ENCODE measurements at places on chromosomes 2 and 18. TPM values are rescaled to one million over a fixed set of nuclear protein-coding genes. Genes with fewer than 3 reads are reported as not detected.
A peak's percentile ranks its signal among the peaks of the same experiment; 100 is the strongest.

DNA sequence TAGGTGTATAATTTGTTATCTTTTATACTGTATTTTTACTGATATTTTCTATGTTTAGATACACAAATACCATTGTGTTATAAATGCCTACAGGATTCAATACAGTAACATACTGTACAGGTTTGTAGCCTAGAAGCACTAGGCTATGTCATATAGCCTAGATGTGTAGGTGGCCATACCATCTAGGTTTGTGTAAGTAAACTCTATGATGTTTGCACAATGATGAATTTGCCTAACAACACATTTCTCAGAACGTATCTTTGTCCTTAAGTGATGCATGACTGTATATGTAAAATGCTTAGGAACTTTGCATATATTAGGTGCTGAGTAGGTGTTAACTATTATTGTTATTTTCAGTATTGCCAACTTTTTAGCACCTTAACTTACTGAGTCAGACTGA lies 17.3 kb downstream of the UNC80 start:
- H3K4me3 ChIP-seq, result no peak overlapping the region
- H3K27me3 ChIP-seq, result no peaks in the 10 kb centered on the region

GRCh38 chr2:11988691-11989353 lies 242.4 kb downstream of the LPIN1 start:
- no peaks in the 10 kb centered on the region for H3K36me3 ChIP-seq
- no peaks in the 10 kb centered on the region for H3K27me3 ChIP-seq
- no peak for DNase-seq

- H3K4me3 ChIP-seq, result no peak overlapping the region
- H3K36me3 ChIP-seq, result peaks cover 4% of the 10 kb centered on the region
- no peaks in the 10 kb centered on the region for H3K27me3 ChIP-seq
- no peak overlapping the region for H3K27ac ChIP-seq
These were observed 2.7 kb downstream of the KCTD18 start for GRCh38 chr2:200507179-200507578.

DNA sequence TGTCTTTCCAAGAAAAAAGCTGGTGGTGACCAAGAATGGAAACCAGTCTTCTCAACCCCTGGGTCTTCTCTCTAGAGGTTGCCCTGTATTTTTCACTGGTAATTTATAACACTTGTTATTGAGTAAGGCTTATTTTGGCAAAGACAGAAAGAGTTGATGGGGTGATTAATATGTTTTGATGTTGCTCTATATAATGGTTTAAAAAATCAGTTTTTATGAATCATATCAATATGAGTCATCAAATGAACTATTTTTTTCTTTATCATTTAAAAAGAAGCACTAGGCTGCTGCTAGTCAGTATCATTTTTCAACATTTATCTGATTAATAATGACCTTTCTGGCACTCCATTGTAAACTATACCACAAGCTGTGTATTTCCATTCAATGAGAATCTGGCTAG lies 1142.2 kb downstream of the LRP1B start:
- H3K4me3 ChIP-seq, result no peak overlapping the region
- H3K27ac ChIP-seq, result no peak overlapping the region
- H3K27me3 ChIP-seq, result no peaks in the 10 kb centered on the region
- H3K4me1 ChIP-seq, result no peaks in the 10 kb centered on the region

DNA sequence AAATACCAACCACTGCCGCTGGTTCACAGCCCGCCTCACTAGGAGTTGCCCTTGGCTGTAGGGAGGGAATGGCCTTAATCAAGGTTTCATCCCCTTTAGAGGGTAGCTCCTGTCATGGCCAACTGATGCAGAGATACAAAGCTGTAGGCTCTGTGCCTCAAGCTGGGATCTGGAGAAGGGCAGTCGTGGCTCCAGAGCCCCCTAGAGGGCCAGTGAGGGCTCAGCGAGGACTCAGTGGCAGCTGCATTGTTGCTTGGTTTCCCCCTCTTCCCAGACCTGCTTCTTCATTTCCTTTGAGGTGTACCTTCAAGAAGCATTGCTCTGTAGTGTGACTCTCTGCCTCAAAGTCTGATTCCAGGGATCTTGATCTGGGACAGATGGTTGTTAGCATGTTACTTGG lies 302.1 kb downstream of the LPIN1 start:
- no peak overlapping the region for H3K27ac ChIP-seq
- 0 out of 3 replicates have a peak, but pooled peaks cover 2% of the 10 kb centered on the region for H3K36me3 ChIP-seq
- H3K4me3 ChIP-seq, result no peak overlapping the region
- no peaks in the 10 kb centered on the region for H3K27me3 ChIP-seq

DNA sequence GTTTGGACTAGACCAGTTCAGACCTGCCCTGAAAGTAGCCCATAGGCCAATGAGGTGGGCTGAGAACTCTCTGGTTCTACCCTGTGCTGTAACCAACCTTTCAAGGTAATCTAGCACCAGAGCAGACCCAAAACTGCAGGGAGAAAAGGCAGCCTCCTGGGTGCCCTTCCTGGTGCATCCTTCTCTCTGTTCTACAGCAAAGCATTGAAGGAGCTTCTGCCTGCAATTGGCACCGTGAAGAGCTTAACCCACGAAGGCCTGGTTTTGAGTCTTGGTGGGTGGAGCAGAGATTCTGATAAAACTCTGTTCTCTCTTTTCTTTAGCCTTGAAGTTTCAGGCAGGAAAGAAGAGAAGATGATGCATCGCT lies 55.5 kb downstream of the LIPG start:
- H3K27ac ChIP-seq, result no peak overlapping the region
- no peaks in the 10 kb centered on the region for H3K36me3 ChIP-seq
- no peak for DNase-seq
- peaks cover 4% of the 10 kb centered on the region for H3K4me1 ChIP-seq
- H3K27me3 ChIP-seq, result no peaks in the 10 kb centered on the region
- no peak overlapping the region for H3K4me3 ChIP-seq

GRCh38 chr18:1392865-1393734 lies 488.4 kb downstream of the ADCYAP1 start:
- DNase-seq, result no peak
- H3K4me1 ChIP-seq, result no peaks in the 10 kb centered on the region
- no peak overlapping the region for H3K27ac ChIP-seq
- H3K36me3 ChIP-seq, result no peaks in the 10 kb centered on the region

DNA sequence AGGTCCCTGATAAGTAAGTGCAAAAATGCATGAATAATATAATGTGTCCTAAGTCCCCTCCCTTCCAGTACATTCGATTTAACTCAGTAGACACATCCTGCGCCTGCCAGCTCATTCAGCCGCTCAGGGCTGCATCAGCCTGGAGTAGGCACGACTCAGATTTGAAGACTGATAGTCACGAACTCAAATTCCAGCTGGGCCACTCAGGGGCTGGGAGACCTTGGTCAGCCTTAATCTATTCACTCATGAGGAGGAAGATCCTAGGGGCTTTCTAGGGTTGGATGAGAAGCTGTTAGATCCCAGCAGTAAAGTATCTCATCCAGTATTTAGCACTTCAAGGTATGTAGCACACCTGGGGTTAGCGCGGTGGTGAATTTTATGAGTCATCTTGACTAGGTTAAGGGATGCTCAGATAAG lies 98.9 kb upstream of the ODC1 start:
- H3K27me3 ChIP-seq, result no peaks in the 10 kb centered on the region
- H3K4me1 ChIP-seq, result no peaks in the 10 kb centered on the region
- no peak for DNase-seq

GRCh38 chr2:239257511-239257937 lies 143.3 kb downstream of the HDAC4 start:
- no peak for DNase-seq
- no peak overlapping the region for H3K27ac ChIP-seq
- no peak overlapping the region for H3K4me3 ChIP-seq
- no peaks in the 10 kb centered on the region for H3K27me3 ChIP-seq
- peaks cover 19% of the 10 kb centered on the region for H3K36me3 ChIP-seq

DNA sequence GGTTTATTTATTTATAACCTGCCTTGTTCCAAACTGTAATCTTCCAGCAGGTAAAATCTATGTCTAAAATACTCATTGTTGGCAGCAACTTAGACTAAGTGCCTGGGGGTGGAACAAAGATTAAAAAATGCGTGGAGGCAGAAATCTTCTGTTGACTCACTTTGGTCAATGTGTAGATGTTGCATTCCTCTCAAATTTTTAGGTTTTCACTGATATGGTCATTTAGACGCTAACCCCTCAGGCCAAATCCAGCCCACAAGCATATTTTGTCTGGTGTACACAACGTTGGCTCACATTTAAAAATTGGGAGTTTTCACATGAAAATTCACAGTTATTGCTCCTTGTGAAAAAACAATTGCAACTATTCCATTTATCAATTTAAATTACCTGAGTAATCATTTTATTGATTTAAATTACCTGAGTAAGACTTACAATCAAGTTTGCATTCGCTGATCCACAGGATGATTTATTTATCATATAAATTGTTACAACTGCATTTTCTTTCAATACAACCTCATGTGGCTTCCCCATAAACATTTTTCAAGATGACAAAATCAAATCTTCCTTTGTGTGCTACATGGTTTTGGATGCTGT lies 564.2 kb downstream of the TSN start:
- H3K27ac ChIP-seq, result no peak overlapping the region
- H3K4me3 ChIP-seq, result no peak overlapping the region
- no peaks in the 10 kb centered on the region for H3K4me1 ChIP-seq
- H3K36me3 ChIP-seq, result no peaks in the 10 kb centered on the region

DNA sequence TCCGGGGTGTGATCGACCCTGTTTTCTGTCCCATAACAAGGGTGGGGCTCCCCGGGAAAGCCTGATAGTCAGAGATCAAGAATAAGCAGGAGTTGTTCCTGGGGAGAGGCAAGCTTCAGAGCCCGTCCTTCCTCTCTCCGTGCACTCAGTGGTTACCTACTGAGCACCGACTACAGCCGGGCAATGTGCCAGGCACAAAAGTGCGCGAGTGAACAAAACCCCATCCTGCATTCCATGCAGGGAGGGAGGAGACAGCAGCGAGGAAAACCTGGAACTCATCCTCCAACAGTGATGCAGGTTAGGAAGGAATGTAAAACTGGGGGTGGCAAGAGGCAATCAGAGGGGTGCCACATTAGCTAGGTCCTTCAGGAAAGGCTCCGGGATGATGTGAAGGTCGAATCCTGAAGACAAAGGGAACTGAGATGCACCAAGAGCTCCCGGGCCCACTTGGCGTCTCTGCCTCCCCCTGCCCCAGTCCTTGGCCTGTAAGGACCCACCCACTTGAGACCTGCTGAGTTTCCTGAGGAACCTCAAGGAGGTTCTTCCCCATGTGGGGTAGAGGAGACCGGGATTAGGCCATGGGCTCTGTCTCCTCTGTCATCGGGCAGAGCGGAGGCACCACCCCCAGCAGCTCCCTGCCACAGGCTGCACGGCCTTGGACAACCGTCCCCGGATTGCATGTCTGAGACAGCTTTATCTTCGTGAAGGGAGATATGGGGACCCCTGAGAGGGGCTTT lies 198.2 kb downstream of the NDUFA10 start:
- H3K4me1 ChIP-seq, result peaks cover 2% of the 10 kb centered on the region
- H3K27ac ChIP-seq, result no peak overlapping the region
- no peaks in the 10 kb centered on the region for H3K27me3 ChIP-seq
- no peaks in the 10 kb centered on the region for H3K36me3 ChIP-seq
- DNase-seq, result peak; percentile 14
- H3K4me3 ChIP-seq, result no peak overlapping the region

- no peaks in the 10 kb centered on the region for H3K27me3 ChIP-seq
- no peak overlapping the region for H3K4me3 ChIP-seq
These were observed 737.2 kb upstream of the HS6ST1 start for GRCh38 chr2:129055824-129056223.

GRCh38 chr2:172179045-172179701 lies 76.5 kb upstream of the DLX2 start:
- no peak overlapping the region for H3K27ac ChIP-seq
- H3K27me3 ChIP-seq, result no peaks in the 10 kb centered on the region
- H3K4me1 ChIP-seq, result peaks cover 3% of the 10 kb centered on the region
- no peaks in the 10 kb centered on the region for H3K36me3 ChIP-seq
- H3K4me3 ChIP-seq, result no peak overlapping the region

GRCh38 chr18:60889442-60889841 lies 443.8 kb upstream of the CDH20 start:
- H3K27ac ChIP-seq, result no peak overlapping the region
- H3K27me3 ChIP-seq, result no peaks in the 10 kb centered on the region
- no peaks in the 10 kb centered on the region for H3K36me3 ChIP-seq
- no peaks in the 10 kb centered on the region for H3K4me1 ChIP-seq

DNA sequence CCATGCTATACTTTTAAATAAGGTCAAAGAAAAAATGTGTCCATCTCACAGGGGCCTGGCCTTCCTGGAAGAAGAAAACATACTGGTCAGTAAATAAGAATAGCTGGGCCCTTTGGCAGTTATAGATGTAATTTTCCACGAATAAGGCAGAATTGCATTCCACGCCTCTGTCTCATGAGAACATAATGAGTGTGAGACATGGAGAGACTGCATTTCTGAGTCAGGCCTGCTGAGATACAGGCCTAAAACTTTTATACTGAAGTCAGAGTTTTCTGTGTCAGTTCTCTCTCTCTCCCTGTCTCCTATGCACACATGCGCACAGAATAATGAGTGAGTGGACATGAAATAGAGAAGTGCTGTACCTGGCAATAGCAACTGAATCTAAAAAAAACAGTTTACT lies 20.4 kb upstream of the IL1R1 start:
- no peaks in the 10 kb centered on the region for H3K36me3 ChIP-seq
- H3K4me3 ChIP-seq, result no peak overlapping the region
- H3K27me3 ChIP-seq, result no peaks in the 10 kb centered on the region
- no peak overlapping the region for H3K27ac ChIP-seq
- H3K4me1 ChIP-seq, result no peaks in the 10 kb centered on the region

- peaks cover 53% of the 10 kb centered on the region for H3K36me3 ChIP-seq
- H3K27ac ChIP-seq, result no peak overlapping the region
- no peaks in the 10 kb centered on the region for H3K27me3 ChIP-seq
- no peak overlapping the region for H3K4me3 ChIP-seq
These were observed 39.5 kb downstream of the UGP2 start for GRCh38 chr2:63881205-63881604.

MXD1 gene
- 3.7 TPM for total RNA-seq

ASB18 gene
- not detected for total RNA-seq

TXNL1 gene
- 92.0 TPM for total RNA-seq

HK2 gene
- 51.3 TPM for total RNA-seq

CCL20 gene
- total RNA-seq, result not detected

CCDC148 gene
- 1.5 TPM for total RNA-seq

LRRTM1 gene
- total RNA-seq, result 1.1 TPM

SLC30A3 gene
- 2.5 TPM for total RNA-seq

CEBPZ gene
- 281 TPM for total RNA-seq

ANTXR1 gene
- 37.3 TPM for total RNA-seq
